Activated CD4-positive, alpha-beta T cell treated with anti-CD3 and anti-CD28 coated beads, Interleukin-2, amount 10 ng/mL, durations not matched to agents 7 days and 5 days (primary cell): ENCODE measurements at places on chromosomes 12 and 14.

- H3K4me3 ChIP-seq = no peak overlapping the region
- H3K27ac ChIP-seq = no peak overlapping the region
- H3K27me3 ChIP-seq = no peaks in the 10 kb centered on the region
- peaks cover 28% of the 10 kb centered on the region for H3K4me1 ChIP-seq
- peaks cover 8% of the 10 kb centered on the region for H3K36me3 ChIP-seq
- DNase-seq = no peak
These were observed 3.0 kb upstream of the PIGH start for GRCh38 chr14:67602995-67603545.

DNA sequence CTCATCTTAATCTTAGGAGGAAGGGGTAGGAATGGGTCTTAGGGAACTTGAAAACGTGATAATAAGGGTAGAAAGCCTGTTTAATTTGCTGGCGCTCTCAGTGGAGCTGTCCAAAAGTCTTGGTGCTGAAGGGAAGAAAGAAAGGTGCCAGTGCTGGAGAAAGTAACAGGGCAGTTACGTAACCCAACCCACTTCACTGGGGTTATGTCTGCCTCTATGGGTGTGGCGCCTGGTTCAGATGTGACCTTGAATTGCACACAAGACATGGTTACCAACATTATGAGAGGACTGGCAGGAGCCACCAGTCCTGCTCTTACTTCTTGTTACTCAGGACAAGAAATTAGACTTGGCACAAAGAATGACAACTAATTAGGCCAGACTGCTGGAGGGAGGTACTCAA is 18.6 kb upstream of the GPATCH2L start:
- H3K36me3 ChIP-seq = peaks cover 1% of the 10 kb centered on the region
- DNase-seq = peak; percentile 38
- no peak overlapping the region for H3K27ac ChIP-seq
- peaks cover 2% of the 10 kb centered on the region for H3K4me1 ChIP-seq

- H3K27ac ChIP-seq = no peak overlapping the region
- H3K4me1 ChIP-seq = peaks cover 17% of the 10 kb centered on the region
- H3K4me3 ChIP-seq = no peak overlapping the region
- H3K36me3 ChIP-seq = peaks cover 15% of the 10 kb centered on the region
- no peak for DNase-seq
These were observed 362.9 kb downstream of the PCNX1 start for GRCh38 chr14:71270111-71270510.

DNA sequence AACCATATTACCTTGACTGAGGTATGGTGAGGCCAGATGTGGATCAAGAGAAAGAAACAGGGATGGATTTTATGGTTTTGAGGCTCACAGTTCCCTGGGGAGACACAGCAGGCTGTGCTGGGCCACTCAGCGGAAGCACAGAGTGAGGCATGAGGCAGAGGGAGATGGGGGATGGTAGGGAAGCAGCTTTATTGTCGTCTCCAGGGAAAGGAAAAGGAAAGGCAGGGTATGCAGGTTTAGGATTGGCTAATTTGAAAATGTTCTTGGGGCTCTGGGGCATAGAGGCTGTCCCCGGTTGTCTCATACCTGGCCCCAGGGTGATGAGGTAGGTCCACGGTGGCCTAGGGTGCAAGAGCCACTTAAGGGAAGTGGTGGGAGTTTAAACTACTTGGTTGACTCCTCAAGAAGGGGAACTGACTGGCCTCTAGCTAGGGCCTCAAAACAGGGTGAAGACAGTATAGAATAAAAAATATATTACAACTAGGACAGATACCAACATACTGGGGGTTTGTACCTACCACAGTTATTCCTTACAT is 322.8 kb downstream of the RGS6 start:
- H3K4me3 ChIP-seq = no peak overlapping the region
- H3K27me3 ChIP-seq = peaks cover 9% of the 10 kb centered on the region
- H3K27ac ChIP-seq = no peak overlapping the region

- H3K27ac ChIP-seq = no peak overlapping the region
- H3K27me3 ChIP-seq = no peaks in the 10 kb centered on the region
- no peak overlapping the region for H3K4me3 ChIP-seq
- no peaks in the 10 kb centered on the region for H3K4me1 ChIP-seq
- H3K36me3 ChIP-seq = no peaks in the 10 kb centered on the region
These were observed 22.2 kb downstream of the GRIN2B start for GRCh38 chr12:13959131-13959723.

DNA sequence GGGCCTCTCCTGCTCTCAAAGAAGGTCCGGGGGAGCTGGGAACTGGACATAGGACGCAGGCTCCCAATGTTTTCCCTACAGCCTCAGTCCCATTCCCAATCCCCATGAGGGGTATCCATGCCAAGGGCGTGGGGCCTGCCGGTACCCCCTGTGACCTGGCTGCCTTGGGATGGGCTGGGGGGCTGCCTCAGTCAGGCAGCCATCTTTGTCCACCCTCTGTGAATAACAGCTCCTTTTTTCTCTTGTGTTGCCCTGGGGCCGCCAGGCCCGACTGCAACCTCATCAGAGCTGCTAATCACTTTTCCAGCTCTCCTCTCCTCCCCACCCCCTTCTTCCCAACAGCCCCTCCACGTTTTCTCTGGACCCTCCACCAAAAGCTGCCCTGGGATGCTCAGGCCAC is 11.2 kb downstream of the FIGNL2 start:
- peaks cover 15% of the 10 kb centered on the region for H3K4me1 ChIP-seq
- peaks cover 39% of the 10 kb centered on the region for H3K27me3 ChIP-seq
- H3K27ac ChIP-seq = no peak overlapping the region

DNA sequence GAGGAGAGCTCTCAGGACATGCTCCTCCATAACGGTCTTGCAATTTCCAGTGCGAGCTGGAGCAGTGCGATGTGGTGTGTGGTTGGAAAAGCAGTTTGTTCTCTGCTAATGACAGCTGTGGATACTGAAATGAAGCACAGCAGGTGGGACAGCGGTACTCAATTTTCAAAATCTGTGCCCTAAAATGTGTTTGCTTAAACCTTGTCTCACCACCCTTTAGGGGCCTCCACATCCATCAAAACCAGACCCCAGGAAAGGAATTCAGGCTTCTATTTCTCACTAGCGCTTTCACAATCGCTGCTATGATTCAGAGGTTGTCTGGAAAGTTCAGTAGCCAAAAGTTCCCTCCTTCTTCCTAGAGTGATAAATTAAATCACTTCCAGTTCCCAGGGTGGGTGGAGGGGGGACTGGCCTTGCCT is 440.8 kb downstream of the EGLN3 start:
- no peak overlapping the region for H3K27ac ChIP-seq
- no peaks in the 10 kb centered on the region for H3K4me1 ChIP-seq
- no peak overlapping the region for H3K4me3 ChIP-seq
- H3K36me3 ChIP-seq = no peaks in the 10 kb centered on the region
